ENCODE measurements at places on chromosomes 1 and 21.

DNA sequence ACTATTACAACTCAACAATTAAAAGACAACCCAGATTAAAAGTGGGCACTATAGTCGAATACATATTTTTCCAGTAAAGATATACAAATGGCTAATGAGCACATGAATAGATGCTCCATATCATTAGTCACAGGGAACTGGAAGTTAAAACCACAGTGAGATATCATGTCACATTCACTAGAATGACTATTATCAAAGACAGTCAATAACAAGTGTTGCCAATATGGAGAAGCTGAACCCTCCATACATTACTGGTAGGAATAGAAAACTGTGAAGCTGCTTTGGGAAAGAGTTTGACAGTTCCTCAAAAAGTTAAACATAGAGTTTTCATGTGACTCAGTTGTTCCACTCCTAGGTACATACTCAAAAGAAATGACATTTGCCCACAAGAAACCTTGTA lies 30.6 kb upstream of the MRPS6 start:
- no peak for DNase-seq

DNA sequence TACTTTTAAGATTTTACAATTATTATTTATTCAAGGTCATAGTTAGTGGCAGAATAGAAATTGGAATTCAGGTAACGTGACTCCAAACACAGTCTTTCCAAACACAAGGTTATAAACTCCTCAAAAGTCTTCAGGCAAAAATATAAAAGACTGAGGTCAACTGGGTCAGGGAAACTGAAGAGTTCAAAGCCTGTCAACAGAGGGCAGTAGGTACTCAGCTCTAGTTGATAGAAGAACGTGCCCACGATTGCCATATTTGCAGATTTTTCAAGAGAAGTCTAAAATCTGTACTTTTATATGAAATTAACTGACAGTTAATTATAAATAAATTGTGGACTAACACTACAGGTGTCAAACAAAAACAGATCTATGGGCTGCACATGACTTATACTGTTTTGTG lies 135.0 kb downstream of the LHX4 start:
- peak; percentile 36 for DNase-seq

- no peak for DNase-seq
Measured at GRCh38 chr1:185843986-185844385, 109.8 kb downstream of the HMCN1 start.

DNA sequence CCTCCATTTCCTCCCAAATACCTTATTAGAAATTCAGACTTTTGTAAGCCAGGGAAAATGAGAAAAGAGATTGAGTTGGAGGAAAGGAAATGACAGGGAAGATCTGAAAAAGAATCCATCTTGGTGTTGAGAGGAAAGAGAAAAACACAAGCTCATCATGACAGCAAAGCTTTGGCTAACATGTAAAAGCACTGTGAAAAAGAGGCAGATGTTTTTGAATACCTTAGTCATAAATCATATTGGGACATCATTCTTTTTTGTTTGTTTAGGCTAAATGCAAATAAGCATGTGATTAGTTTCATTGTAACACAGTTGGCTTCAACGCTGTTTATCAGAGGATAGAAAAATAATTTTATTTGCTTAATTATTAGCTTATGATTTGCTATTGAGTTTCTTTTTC lies 64.6 kb downstream of the LHX8 start:
- no peak for DNase-seq

DNA sequence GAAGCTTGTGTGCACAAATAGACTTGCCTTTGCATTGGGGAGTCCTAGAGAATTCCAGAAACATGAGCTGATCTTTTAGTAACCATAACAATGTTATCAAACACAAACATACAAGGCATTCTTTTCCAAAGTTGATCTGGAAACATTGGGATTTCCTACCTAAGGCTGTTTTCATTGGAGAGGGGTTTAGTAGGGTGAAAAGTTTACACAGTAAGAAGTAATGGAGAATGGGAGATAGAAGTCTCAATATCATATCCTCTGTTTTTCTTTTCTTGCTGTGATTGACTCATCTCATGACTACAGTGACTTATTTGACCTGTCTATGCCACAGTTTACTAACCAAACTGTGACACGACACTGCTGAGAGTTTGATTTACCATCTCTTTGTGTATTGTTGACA lies 65.6 kb upstream of the PLA2G4A start:
- no peak for DNase-seq

DNA sequence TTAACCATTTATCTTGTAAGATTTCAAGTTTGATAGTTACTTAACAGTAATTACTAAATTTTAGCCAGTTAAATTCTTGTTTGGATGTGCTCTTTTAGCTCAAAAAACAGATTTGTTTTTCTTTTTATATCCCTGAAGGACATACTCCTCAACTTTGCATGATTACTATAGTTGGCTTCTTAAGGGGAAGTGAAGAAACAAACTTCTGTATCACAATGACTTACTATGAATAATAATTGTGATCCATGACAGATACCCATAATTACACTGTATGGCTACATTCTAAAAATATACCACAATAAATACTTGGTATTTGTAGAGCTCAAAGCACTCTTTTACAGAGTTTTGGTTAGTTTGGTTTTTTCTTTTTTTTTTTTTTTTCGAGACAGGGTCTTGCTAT lies 55.8 kb downstream of the IARS2 start:
- no peak for DNase-seq

GRCh38 chr1:209626346-209627026 lies 25.7 kb downstream of the LAMB3 start:
- DNase-seq: no peak

DNA sequence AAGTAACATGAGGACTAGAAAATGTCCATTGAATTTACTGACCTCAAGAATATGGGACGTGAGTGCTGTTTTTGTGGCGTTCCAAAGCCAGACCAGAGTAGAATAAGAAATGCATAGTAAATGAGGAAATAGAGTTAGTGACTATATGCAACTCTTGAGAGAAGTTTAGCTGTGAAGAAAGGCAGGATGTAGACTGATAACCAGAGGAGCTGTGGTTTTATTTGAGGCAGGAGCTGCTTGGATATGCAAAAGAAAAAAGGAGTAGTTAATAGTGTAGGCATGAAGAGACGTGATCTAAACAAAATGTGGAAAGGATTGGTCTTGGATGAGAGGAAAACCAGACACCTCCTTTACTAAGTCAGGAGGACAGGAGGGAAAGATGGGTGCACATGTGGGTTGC lies 28.2 kb downstream of the DNAH14 start:
- no peak for DNase-seq

DNA sequence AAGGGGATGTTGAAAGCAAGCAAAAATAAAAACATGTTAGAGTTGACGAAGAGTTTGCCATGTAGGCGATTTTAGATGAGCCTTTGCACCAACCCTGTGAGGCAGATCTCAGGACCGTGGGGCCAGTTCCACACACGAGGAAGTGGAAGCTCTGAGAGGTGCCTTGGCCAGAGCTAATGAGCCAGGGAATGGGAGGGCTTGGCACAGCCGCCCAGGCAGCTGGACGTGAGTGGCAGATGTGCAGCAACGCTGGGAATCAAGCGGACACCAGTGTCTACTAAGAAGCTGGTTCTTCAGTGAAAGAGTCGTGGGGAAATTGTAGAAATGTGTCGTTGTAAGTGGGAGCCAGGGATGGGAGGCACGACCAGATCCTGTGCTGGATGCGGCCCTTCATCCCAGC lies 58.9 kb upstream of the COL6A1 start:
- no peak for DNase-seq

DNA sequence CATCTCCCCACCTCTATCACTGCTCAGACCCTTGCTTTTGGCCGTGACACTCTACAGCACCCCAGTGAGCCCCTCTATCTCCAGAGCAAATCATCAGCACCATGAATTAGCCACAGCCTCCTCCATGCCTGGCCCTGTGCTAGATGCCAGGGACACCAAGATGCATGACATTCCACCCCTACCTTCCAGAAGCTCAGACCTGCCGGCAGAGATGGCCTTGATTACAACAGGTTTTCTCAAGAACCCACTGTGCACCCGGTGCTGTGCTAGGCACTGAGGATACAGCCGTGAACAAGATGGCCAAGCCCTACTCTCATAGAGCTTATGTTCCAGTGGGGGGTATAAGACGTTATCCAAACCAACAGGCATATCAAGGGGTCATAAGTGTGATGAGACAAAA lies 30.6 kb downstream of the CDK18 start:
- DNase-seq: peak; percentile 9

DNA sequence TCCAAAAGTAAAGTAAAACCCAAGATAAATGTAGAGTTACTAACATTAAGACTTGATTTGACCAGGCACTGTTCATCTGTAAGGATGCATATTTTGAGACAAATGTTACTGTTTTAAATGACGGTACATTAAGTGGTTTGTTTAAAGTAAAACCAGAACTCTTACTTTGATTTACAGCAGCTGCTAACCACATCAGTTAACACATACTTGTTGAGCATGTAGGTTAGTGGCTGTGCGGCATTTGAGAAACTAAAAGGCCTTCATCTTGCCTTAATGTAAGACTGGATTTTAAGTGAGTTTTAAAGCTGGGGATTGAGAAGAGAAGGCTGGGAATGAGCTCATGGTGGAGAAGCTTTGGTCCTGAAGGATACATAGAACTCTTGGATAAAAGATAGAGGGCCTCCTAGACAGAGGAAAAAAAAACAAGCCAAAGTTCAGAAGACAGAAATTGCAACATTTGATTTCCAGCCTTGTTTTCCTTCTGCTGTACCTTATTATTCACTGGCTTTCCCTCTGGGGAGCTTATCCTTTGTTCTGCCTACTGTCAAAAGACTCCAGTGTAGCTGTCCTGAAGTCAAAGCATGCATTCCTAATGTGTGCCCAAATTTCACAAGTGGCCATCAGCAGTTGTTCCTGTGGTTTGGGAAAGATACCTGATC lies 66.6 kb downstream of the MTR start:
- no peak for DNase-seq

GRCh38 chr1:238962941-238963340 lies 423.4 kb upstream of the CHRM3 start:
- no peak for DNase-seq

- peak; percentile 99 for DNase-seq
Measured at GRCh38 chr1:201268604-201269151, 14.6 kb upstream of the PKP1 start.

DNA sequence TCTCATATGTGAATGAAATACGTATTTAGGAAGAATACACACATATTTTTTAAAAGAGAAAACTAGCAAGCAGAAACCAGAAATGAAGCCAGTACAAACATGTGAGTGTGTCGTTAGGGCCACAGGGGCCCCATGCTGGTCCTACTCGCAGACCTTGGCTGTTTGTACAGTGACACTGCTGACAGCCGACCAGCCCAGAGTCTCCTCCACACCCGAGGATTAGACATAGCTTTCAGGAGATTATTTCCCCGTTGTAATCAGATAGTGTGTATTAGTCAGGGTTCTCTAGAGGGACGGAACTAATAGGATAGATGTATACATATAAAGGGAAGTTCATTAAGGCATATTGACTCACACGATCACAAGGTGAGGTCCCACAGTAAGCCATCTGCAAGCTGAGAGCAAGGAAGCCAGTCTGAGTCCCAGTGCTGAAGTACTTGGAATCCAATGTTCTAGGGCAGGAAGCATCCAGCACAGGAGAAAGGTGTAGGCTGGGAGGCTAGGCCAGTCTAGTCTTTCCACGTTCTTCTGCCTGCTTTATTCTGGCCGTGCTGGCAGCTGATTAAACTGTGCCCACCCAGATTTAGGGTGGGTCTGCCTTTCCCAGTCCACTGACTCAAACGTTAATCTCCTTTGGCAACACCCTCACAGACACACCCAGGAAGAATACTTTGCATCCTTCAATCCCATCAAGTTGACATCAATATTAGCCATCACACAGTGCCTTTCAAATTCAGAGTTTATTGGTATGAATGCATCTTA lies 51.2 kb downstream of the DIP2A start:
- DNase-seq: peak; percentile 92

- no peak for DNase-seq
Measured at GRCh38 chr21:36735201-36735515, 36.2 kb downstream of the SIM2 start.

DNA sequence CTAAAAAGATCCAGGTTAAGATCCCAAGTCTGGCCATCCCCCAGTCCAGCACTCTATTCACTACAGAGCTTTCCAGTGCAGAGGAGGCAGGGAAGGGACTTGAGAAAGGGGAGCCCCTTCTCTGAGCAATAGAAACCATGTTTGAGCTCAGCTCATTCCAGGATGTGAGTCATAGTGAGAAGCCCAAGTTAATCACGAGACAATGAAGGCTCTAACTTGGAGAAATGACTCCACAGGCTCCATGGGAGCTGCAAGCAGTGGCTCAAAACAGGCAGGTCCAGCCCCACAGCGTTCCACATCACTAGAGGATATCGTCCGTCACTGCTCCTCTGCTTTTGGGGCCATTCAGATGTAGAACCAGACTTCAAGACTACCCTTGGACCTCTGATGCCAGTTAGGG lies 59.1 kb downstream of the CAMK2N1 start:
- DNase-seq: no peak

- peak; percentile 28 for DNase-seq
Measured at GRCh38 chr1:23704834-23705495, 13.4 kb downstream of the RPL11 start.

- peak; percentile 3 for DNase-seq
Measured at GRCh38 chr1:11520531-11521233, 41.7 kb downstream of the DISP3 start.

GRCh38 chr1:4529446-4530165 lies 124.8 kb upstream of the AJAP1 start:
- no peak for DNase-seq

DNA sequence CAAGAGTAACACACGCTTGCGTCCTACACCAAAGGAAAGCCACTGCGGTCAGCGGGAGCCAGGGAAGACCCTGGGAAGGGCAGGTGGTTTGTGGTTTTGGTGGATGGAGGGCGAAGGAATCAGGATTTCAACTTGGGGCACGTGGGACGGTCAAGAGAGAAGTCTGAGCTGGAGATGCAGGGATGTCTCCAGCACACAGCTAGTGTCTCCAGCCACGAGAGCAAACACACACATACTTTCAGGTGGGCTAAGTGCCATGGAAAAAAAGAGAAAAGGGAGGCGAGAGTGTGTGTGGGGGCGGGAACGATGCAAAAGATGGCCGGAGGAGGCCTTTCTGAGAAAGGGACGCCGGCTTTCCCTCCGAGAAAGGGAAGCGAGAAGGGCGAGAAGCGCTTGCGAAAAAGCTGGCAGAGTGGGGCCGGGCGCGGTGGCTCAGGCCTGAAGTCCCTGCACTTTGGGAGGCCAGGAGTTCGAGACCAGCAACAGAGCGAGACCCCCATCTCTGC lies 1.4 kb upstream of the SRRM1 start:
- no peak for DNase-seq

- DNase-seq: no peak
Measured at GRCh38 chr1:102500758-102501157, 504.0 kb upstream of the OLFM3 start.

GRCh38 chr21:38740090-38740489 lies 65.6 kb upstream of the ETS2 start:
- no peak for DNase-seq

DNA sequence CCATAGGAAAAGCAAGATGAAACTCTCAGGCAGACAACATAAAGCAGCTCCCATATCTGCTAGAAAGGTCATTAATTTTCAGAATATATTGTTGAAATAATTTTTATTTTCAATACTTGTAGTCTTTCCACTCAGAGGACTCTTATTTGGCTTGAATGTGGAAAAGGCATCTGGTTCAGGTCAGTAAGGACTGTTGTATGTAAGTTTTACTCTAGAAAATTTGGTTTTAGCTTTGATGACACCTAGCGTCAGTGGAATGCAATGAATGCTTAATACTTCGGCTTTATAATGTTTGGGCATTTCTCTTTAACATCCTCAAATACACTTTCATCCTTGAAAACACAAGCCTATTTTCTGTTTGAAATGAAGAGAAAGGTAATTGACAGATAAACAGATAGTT lies 63.3 kb downstream of the LRRC40 start:
- no peak for DNase-seq
